Anterior cingulate cortex (tissue), 58 donors: ENCODE measurements at places on chromosomes 1 and 21.

DNA sequence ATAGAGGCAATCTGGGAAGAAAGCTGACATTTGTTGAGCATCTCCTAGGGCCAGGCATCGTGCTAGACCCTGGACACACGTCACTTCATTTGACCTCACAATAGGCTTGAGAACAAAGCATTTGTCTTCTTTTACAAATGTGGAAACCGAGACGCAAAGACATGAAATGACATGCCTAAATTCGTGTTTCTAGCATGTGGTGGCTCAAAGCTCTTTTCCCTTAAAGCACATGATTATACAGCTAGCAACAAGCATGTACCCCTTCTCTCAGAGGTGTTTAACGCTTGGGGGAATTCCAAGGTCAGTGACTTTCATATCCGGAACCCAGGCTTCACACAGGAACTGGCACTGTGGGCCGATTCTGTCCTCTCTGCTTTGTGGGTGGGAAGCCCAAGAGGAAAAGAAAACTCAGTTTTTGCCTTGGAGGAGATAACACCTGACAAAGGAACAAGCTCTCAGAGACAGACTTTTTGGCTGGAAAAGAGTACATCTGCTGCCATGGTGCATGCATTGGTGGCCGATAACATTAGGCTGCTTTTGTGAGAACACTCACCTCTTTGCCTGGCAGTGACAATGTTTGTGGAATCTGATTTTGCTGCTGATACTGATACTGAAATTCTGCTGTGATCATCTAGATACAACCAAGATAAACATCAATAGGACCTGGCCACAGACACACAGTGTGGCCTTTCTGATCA is 15.4 kb upstream of the CD2 start:
- no peak for DNase-seq

GRCh38 chr1:246147524-246148461 is 359.3 kb downstream of the SMYD3 start:
- no peak for DNase-seq

DNA sequence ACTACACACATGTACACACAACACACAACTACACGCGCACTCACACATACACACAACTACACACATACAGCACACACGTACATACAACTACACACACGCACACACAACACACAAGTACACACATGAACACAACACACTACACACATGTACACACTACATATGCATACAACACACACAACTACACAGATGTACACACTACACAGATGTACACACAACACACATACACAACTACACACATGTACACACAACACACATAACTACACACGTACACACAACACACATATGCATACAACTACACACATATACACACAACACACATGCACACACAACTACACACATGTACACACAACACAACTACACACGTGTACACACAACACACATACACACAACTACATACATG is 318.6 kb downstream of the CAMTA1 start:
- no peak for DNase-seq

GRCh38 chr1:30816211-30817076 is 58.9 kb upstream of the LAPTM5 start:
- DNase-seq = peak; percentile 96

- no peak for DNase-seq
Measured at GRCh38 chr21:38202811-38203210, 54.0 kb upstream of the KCNJ15 start.

GRCh38 chr1:11373895-11374747 is 101.1 kb downstream of the UBIAD1 start:
- no peak for DNase-seq

GRCh38 chr1:84078842-84079202 is 65.2 kb upstream of the PRKACB start:
- no peak for DNase-seq

- DNase-seq = no peak
Measured at GRCh38 chr21:27636656-27637055, 669.8 kb upstream of the ADAMTS5 start.

- no peak for DNase-seq
Measured at GRCh38 chr1:208369045-208369444, 124.9 kb upstream of the PLXNA2 start.

- DNase-seq = no peak
Measured at GRCh38 chr21:45104560-45104959, 30.2 kb downstream of the ADARB1 start.

DNA sequence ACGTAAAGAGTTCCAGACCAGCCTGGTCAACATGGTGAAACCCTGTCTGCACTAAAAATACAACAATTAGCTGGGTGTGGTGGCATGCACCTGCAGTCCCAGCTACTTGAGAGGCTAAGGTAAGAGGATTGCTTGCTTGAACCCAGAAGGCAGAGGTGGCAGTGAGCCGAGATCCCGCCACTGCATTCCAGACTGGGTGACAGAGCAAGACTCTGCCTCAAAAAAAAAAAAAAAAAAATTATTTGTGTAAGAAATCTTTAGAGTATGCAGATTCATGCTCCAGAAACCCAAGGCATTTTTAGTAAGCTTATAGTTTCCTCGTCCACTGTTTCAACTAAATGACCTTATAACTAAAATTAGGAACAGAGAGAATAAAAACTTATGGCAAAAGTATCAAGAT is 51.3 kb downstream of the ABL2 start:
- DNase-seq = no peak

- no peak for DNase-seq
Measured at GRCh38 chr1:8497210-8497819, 179.4 kb downstream of the SLC45A1 start.

GRCh38 chr1:72606216-72606810 is 324.0 kb upstream of the NEGR1 start:
- DNase-seq = no peak

DNA sequence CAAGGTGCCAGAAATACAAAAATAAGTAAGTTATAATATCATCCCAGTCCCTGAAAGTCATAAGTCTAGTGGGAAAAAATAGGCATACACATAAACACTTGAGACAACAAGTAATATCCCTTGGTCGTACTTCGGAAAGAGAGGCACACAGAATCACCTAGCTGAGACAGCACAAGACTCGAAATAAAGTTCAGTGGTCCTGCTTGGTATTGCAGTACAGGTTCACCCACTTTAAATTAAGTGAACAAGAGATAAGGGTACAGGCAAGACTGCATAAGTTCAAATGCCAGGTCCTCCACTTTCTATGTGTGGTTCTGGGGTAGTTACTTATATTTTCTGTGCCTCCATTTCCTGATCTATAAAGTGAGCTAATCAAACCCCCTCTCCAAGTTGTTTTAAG is 47.6 kb downstream of the SEC16B start:
- no peak for DNase-seq

GRCh38 chr1:97245026-97245425 is 523.4 kb downstream of the PTBP2 start:
- DNase-seq = no peak

- no peak for DNase-seq
Measured at GRCh38 chr1:155678027-155678426, 10.5 kb downstream of the YY1AP1 start.

DNA sequence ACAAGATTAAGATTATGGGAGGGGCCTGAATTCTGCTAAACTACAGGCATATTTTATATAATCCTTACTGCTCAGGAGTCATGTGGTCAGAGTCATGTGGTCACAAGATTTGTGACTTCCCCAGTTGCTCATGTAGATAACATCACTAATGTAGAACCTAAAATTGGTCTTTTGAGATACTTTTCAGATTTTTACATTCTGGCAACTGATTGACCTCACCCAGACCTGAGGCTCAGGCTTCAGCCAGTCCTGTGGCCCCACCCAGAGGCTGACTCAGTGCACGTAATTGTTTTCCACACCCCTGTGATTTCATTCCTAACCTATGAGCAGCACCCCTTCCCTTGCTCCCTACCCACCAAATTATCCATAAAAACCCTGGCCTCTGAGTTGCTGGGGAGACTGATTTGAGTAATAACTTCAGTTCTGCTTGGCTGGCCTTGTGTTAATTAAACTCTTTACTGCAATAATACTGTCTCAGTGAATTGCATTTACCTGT is 41.7 kb upstream of the ZNF326 start:
- no peak for DNase-seq

DNA sequence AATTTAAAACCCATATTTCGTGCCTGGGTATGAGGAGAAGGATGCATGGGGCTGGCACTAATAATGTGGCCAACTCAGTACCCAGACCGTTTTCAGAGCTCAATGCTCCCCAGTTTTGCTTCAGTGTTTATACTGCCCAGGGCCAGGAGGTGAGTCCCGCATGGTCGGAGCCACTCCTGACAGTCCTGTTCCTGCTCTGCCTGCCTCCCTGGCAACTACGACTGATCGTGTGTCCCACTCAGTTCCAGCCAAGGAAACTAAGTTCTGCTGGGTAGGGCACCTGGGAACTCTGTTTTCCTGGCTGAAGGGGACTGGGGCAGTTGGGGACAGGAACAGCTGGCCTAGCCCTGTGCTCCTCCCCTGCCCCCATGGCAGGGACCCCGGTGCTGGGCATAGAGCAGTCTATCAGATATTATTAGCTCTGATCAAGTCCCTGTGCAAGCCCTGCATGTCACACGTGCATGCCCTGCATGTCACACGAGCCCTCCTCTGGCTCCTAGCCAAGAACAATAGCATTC is 19.2 kb downstream of the S100A7 start:
- no peak for DNase-seq

- DNase-seq = no peak
Measured at GRCh38 chr1:205171369-205171768, 40.1 kb downstream of the DSTYK start.

- no peak for DNase-seq
Measured at GRCh38 chr1:203271962-203272632, 33.2 kb upstream of the BTG2 start.

DNA sequence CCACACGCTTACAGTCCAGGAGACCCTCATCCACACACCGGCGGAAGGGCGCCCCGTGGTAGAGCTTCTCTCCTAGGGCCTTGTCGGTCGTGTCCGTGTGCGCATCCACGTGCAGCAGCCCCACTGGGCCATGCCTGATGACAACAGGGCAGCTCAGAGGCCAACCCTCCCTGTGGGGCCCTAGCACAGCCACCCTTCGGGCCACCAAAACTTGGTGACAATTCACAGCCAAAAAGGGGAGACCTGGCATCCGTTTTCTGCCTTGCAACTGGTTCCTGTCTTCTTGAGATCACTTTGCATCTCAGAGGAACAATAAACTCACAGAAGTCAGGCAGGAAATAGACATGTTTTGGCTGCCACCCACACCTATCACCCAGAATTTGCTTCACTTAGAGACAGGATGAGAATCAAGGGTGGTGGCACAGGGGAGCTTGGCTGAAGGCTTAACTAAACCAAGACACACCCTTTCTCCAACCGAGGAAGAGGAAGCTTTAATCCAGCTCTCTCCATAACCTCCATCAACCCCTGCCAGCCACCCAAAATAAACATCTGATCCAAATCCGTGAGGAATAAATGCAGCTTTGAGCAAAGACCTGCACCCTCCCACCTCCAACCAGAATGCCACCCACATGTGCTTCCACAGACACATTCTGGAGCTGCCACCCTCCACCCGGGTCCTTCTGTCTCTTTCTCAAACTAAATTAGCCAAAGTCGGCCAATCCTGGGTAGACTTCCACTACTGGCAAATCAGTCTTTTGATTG is 5.7 kb downstream of the AGMAT start:
- DNase-seq = no peak

- no peak for DNase-seq
Measured at GRCh38 chr1:156419854-156420204, 50.8 kb downstream of the RHBG start.

GRCh38 chr1:211625040-211625439 is 46.1 kb upstream of the SLC30A1 start:
- no peak for DNase-seq

GRCh38 chr1:203276916-203277545 is 28.3 kb upstream of the BTG2 start:
- no peak for DNase-seq

- no peak for DNase-seq
Measured at GRCh38 chr1:56585985-56586384, 6.6 kb upstream of the PLPP3 start.

DNA sequence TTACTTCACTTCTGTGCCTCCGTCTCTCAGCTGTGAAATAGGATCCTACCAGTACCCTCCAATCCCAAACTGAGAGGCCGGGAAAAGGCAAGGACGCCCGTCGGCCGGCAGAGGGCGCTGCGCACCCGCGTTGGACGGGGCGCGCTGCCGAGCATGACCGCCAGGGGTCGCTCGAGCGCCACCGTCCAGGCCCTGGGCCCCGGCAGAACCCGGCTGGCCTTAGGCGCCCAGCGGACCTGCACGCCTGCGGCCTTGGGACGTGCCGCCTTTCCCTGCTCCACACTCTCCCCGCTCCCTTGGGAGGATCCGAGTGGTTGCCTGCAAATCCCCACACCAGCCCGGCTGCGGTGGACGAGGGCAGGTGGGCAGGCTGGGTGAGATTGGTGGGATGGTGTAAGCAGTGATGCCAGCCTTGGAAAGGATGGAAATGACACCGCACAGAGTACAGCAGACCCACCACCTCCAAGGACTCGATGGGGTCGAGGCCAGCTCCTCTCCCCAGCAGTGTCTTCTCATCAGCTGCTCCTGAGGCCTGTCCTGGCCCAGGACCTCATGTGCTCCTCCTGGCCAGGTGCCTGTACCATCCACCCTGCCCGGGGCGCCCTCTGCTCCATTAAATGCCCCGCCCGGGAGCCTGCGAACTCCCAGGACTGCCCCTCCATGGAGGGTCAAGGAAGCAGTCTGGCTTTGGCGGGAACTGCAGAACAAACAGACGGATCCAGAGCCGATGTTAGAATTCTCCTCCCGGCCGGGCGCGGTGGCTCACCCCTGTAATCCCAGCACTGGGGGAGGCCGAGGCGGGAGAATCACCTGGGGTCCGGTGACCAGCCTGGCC is 47.4 kb upstream of the LBR start:
- DNase-seq = peak; percentile 43
